ENCODE measurements at places on chromosomes 16 and 17. TPM values are rescaled to one million over a fixed set of nuclear protein-coding genes. Genes with fewer than 3 reads are reported as not detected.

DNA sequence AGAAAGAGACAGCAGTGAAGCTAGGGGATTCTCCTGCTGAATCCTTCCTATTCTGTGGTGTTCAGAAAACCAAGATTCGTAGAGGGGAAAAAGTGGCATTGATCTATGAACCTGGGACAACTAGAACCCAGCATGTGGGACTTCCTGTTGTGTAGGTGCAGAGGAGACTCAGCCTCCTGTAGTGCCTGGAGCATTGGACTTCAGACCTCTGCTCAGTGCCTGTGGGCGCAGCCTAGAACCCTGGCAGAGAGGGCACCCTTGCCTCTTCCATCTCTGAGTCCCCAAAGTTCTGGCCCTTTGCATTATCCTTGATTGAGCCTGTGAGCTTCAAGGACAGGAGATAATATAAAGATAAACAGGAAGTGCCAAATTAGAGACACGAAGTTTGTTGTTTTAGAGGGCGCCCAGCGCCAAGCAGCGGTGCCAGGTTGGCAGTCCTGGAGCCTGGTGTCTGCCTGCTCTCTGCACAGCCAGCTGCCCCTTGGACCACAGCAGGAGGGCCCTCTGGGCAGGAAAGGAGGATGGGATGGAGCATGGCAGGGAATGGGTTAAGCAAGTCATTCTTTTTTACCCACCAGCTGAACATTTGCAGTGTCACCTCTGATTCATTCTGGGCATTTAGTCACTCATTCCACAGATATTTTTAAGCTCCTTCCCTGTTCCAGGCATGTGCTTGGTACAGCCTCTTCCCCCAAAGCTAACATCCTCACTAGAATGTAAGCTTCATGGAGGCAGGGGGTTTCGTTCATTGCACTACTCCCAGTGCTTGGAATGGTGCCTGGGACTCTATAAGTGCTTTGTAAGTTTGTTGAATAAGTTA lies 11.9 kb upstream of the SP6 start:
- DNase-seq: peak; percentile 33

DNA sequence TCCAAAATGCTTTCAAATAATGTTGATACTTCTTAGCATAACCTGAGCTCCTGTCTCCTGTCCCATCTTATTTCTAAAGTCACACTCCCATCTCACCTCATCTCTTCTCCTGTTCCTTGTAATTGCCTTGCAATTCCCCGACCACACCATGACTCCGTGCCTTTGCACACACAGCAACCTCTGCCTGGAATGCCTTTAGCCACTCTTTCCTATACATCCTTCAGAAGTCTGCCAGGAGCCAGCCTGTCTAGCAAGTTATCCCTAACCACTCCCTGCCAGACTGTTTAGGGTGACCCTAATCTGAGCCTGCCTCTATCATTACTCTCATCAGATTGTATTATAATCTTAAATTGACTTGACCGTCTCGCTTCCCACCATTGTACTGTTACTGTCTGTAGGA lies 168.0 kb upstream of the NOG start:
- DNase-seq: no peak

CNTROB gene
- total RNA-seq: 21.0 TPM

CSH2 gene
- total RNA-seq: not detected

DNA sequence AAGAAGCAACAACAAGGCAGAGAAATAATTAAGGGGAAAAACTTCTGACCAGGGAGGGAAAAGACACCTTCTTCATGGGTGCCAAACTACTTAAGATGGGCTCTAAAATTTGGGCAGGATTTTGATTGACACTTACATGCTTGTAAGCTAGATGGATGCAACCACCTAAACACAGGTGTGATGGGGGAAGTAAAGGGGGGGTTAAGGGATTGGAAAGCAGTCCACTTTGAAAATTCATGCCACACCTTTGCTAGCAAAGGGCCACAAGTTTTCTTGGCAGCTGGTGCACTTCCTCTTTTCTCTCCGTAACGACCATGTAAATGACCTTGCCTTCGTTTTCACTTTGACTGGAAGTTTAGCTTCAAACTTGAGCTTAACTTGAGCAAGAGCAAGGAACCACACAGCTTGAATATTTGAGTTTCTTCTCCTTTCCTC lies 14.3 kb upstream of the PRKAR1A start:
- DNase-seq: no peak
